ENCODE measurements at places on chromosomes 16 and 17.

- no peak for DNase-seq
Observed at GRCh38 chr16:26995522-26995921, 71.2 kb upstream of the C16orf82 start.

GRCh38 chr17:27342059-27342458 lies 48.1 kb downstream of the WSB1 start:
- no peak for DNase-seq

GRCh38 chr17:6286233-6286632 lies 148.7 kb downstream of the AIPL1 start:
- DNase-seq: no peak

DNA sequence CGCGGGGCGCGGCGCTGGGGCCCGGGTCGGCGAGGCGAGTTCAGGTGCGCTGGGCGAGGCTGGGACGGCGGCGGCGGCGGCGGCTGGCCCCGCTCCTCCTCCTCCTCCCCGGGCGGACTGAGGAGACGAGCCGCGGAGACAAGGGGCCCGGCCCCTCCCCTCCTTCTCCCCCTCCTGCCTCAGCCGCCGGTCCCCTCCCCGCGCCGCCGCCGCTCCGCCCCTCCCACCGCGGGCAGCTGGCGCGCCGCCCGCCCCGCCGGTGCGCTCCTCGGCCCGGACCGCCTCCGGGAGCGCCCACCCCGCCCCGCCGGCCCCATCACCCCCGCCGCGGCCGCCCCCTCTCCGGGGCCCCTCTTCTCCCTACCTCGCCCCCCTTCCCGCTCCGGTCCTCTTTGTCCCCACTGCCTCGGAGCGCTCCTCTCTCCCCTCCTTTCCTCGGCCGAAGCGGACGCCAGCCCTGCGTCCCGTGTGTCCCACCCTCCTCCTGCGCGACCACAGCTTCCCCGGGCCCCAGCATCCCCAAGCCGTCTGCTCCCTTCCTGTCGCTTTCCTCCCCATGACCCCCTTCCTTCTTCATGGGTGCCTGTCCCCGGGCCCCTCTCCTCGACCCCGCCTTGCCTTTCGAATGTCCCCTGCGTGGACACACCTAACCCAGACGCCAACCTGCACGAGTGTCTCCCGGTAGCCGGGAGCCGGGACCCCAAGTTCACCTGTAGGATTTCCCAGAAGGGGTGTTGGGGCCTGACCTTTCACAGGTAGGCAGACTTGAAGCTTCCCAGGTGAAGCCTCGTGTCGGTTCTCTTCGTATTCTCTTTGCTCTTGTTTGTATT lies at the start of gene TOX3:
Gene TOX3, minus strand, starts transcription at position 140 of the 830 bp plus-strand sequence. CDS start 420 bp downstream, outside the sequence.
- no peak for DNase-seq

DNA sequence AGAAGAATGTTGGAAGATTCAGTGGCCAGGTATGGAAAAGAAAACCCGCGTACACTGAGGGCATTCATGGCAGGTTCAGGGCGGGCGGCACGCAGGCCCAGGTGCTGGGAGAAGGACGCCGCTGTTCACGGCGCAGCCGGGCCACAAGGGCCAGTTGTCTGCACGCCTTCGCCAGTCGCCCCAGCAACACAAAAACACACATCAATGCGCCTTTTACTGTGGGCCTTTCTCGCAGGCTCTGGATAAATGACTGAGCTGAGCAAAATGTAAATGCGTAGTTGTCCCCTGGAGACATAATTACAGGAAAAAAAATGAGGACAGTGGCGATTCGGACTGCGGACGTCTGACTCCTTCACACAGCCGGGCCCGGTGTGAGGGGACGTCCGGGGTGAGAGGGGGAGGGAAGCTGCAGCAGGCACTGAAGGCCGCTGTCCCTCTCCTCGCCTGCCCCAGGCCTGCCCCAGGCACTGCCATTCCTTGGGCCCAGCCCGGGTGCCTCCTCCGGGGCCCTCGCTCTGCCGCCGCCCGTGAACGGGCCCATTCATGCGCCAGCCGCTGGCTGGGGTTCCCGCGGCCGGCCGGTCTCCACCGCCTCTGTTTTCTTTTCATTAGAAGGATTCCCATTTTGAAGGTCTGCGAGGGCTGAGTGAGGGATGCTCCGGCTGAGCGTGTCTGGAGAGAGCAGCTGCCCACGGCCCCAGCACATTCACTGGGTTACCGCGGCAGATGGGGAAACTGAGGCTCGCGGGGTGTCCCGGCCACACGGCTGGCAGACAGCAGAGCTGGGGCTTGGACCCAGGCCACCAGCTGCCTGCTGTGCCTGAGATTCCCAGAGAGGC lies 6.5 kb upstream of the ZNF469 start:
- DNase-seq: no peak

DNA sequence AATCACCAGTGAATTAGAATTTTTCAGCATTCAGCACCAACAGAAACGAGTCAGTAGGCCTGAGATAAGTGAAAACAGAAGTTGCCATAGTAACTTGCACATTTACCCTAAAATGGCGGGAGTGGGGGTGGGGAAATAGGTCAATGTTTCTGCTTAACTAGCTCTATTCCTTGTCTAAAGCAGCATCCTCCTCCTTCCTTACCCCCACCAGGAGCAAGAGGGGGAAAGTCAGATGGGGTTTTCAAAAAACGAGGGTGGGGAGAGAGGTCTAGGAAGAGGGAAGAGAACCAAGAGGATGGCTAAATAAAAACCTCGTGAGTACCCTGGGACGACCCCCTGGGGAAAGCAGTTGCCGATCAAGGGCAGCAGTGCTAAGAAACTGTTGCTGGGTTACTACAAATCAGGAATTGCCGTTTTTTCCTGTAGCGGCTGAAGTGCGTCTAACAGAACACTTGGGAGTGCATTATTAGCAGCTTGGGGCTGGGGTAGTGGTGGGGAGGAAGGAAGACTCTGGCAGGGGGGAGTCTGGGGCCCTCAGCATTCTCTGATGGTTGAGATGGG lies 34.4 kb upstream of the MNT start:
- no peak for DNase-seq

DNA sequence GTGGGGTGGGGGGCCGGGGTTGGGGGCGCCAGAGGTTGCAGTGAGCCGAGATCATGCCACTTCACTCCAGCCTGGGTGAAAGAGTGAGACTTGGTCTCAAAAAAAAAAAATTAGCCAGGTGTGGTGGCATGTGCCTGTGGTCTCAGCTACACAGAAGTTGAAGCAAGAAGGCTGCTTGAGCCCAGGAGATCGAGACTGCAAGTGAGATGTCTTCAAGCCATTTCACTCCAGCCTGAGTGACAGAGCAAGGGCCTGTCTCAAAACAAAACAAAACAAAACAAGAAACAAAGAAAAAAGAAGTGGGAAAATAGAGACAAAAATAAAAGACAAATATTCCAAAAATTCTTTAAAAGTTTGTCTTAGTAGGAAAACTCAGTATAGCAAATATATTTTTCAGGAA lies 135.1 kb upstream of the CORO6 start:
- no peak for DNase-seq

- DNase-seq: no peak
Observed at GRCh38 chr17:15261802-15262290, 3.3 kb downstream of the PMP22 start.

- DNase-seq: no peak
Observed at GRCh38 chr16:49806446-49806845, 49.5 kb downstream of the ZNF423 start.

GRCh38 chr16:77111056-77111565 lies 79.9 kb upstream of the MON1B start:
- DNase-seq: no peak

GRCh38 chr16:68786685-68787418 lies 49.8 kb downstream of the CDH1 start:
- DNase-seq: no peak

DNA sequence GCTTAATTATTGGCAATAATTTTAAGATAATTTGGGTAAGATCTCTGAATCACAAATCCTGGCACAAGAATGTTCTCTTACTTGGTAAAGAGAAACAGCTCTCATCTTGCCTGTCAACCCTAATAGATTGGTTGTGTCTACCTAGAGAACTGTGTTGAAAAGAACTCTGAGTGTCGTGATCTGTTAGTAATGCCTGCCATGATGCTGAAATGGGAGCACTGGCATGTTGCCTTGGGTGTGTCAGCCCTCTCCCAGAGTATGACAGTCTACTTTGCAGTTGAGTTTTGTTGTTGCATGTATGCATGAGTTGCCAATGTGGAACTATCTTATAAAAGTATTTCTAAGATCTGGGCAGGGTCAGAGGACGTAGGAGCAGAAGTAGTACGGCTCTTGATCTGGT lies 221.4 kb downstream of the MAF start:
- DNase-seq: no peak

DNA sequence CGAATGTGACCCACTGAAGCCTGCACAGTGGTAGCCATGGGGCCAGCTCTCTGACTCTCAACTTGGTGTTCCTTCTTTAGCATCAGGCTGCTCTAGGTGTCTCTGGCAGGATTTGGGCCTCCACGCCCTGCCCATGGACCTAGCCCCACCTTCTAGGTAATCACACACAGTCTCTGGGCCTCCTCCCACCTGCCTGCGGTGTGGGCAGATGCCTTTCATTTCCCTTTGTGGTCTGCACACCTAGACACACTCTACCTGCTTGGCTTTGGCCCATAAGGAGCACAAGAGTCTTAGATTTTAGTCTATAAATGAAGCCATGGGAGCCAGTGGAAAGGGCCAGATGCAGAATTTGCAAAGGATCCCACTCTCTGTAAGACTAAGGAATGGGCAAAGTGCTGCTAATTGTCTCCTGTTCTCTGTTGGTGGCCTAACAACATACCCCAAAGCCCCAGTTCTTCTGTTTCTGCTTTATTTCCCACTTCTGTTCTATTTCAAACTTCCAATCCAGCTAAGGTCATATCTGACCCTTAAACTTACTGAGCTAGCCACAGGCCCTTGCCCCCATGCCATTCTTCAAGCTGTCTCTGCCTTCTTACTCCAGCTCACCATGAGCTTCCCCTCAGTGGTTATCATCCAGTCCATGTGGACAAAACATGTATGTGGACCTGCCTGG lies 7.2 kb upstream of the MFSD6L start:
- DNase-seq: no peak

DNA sequence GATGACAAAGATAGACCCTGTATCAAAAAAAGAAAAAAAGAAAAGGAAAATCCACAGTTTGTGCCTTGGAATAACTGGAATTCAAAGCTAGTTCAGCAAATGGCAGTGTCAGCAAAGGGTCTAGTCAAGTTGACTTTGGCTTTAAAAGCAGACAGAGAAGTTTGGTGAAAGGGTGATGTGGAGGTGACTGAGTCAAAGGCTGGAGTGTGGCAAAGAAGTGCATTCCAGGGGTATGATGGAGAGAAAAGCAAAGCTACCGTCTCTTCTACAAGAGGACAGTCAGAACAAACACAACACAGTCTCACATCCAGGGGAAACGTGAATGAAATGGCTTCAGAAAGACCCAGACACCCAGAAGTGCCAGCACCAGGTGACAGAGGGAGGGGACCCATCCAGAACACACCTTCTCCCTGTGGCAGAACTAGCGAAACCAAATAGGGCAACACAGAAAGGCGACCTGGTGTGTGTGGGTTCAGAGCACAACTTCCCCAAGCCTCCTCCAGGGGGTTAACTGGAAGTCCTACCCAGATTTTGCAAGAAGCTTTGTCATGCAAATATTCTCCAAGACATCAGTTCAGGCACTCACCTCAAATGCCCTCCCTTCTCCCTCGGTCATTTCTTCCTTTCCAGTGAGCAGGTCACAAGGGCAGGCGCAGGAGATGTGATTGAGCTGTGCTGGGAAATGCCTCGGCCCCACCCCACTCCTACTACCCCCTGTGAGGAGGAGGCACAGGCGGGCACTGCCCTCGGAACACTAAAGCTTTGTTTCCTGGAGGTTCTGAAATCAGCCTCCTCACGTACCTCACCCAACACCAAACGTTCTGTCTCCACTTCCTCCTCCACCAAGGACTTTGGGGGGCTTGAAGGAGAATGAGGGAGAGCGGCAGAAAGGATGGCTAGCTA lies 481.9 kb downstream of the SOX9 start:
- DNase-seq: no peak

DNA sequence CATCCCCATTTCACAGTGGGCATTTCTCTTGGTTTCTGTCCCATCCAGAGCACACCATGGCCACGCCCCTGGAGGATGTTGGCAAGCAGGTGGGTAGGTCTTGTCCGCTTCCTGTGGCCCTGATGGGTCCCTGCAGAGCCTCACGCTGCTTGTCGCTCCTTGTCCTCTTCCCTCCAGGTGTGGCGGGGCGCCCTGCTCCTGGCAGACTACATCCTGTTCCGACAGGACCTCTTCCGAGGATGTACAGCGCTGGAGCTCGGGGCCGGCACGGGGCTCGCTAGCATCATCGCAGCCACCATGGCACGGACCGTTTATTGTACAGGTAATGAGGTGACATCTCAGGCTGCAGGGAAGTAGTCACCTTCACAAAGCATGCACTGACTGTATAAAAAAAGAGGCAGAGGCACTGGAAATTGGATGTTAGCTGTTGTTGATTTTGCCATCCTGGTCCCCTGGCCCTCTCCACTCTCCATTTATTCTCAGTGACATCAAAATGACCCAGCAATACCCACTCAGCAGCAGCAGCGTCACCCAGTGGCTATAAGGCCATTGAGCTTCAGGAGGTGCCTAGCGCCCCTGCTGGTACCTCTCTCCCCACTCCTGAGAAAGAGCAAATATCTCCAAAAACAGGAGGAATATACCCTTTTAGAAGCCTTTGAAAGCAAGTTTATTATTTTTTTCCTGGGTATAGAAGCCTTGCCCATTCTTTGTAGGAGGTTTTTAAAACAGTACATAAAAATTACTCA lies 13.7 kb downstream of the METTL22 start:
- DNase-seq: no peak

DNA sequence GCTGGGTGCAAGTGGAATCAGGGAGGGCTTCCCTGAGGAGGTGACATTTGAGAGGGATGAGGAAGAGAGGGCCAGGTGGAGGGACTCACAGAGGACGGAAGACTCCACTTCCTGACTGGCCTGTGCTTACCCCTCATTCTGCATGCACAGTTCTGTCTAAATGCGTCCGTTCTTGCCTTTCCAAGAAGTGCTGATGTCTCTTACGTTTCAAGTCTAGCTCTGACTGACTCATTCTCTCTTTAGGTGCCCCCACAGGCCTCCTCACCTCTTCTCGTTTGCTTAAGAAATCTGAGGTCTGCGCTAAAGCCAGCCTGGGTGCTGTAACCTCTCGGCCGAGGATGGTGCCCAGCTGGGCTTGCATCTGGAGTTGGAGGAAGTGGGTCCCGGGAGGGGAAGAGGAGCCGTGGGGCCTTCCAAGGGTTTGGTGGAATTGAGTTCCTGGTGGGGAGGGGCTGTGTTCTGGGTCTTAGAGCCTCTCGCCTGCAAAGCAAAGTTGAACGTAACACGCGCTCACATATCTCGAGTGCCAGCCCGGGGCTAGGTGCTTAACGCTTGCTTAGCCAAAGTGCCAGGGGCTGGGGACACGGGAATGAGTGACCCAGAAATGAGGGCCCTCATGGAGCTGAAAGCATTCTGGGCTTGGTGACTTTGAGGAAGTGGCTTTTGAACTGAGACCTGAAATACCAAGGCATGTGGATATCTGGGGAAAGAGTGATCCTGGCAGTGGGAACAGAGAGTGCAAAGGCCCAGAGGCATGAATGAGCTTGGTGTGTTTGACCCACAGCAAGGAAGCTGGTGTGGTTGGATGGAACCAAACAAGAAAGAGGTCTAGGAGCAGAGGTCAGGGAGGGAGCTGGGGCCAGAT lies 4.8 kb downstream of the IL4R start:
- no peak for DNase-seq

DNA sequence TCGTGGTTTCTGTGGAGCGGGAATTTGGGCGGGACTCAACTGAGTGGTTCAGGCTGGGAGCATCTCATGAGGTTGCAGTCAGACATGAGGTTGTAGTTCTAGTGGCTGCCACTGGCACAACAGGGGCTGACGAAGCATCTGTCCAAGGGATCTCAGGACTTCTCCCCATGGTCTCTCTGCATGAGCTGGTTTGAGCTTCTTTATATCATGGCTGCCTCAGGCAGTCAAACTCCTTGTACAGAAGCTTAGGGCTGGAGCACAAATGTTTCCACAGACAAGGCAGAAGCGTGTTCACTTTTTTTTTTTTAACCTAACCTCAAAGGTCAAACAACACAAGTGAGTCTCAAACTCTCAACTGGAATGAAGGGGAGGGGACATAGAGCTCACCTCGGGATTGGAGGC lies 243.3 kb downstream of the MSI2 start:
- DNase-seq: no peak

Data from glomerular endothelial cell (primary cell).